ENCODE measurements at places on chromosomes 4 and X.

GRCh38 chr4:3070709-3071500, 3.4 kb downstream of the HTT-AS start:
- no peak for DNase-seq

- DNase-seq, result no peak
These were observed 6.4 kb upstream of the SMIM9 start for GRCh38 chrX:154840856-154841255.

- peak; percentile 68 for DNase-seq
These were observed 84.5 kb upstream of the WWC2 start for GRCh38 chr4:183014361-183015084.

GRCh38 chr4:85611661-85612060, 136.7 kb downstream of the ARHGAP24 start:
- DNase-seq, result no peak
